ENCODE measurements at places on chromosomes 5 and 9. TPM values are rescaled to one million over a fixed set of nuclear protein-coding genes. Genes with fewer than 3 reads are reported as not detected.

The DPYSL3 gene
- 26.5 TPM for total RNA-seq

The NUTM2F gene
- not detected for total RNA-seq

The PFN3 gene
- not detected for total RNA-seq

The ARID3C gene
- total RNA-seq = 0.34 TPM

The DNAJB5 gene
- 10.0 TPM for total RNA-seq

The TMC1 gene
- not detected for total RNA-seq

The CAST gene
- 156 TPM for total RNA-seq

The KCNT1 gene
- not detected for total RNA-seq

The SLC6A18 gene
- not detected for total RNA-seq

The NPDC1 gene
- 58.8 TPM for total RNA-seq

The NOXA1 gene
- 0.12 TPM for total RNA-seq

The CNTNAP3 gene
- 0.05 TPM for total RNA-seq

The CERCAM gene
- 250 TPM for total RNA-seq

The KCNIP1 gene
- not detected for total RNA-seq

The IFNK gene
- not detected for total RNA-seq

The FOXD4 gene
- 0.12 TPM for total RNA-seq

The PCDHGA1 gene
- 1.3 TPM for total RNA-seq

The FAM78A gene
- 1.3 TPM for total RNA-seq

The KCNN2 gene
- total RNA-seq = not detected

The GFI1B gene
- not detected for total RNA-seq

The BTNL9 gene
- total RNA-seq = 0.19 TPM

The OGN gene
- 25.6 TPM for total RNA-seq

The REEP2 gene
- total RNA-seq = 6.6 TPM

The ABO gene
- not detected for total RNA-seq

The MCTP1 gene
- 1.9 TPM for total RNA-seq

The ATP10B gene
- not detected for total RNA-seq

The SLIT3 gene
- 180 TPM for total RNA-seq

The MTREX gene
- 61.2 TPM for total RNA-seq

The MARVELD2 gene
- not detected for total RNA-seq

The IFNA13 gene
- not detected for total RNA-seq

The PGM5 gene
- 1.7 TPM for total RNA-seq

The IRX4 gene
- not detected for total RNA-seq

The PCSK5 gene
- 6.0 TPM for total RNA-seq

The PCDHB2 gene
- 1.9 TPM for total RNA-seq

The FBXW11 gene
- 41.0 TPM for total RNA-seq

The CENPK gene
- 6.3 TPM for total RNA-seq

The KCNV2 gene
- total RNA-seq = not detected

The PDGFRB gene
- 326 TPM for total RNA-seq

The SPINK13 gene
- total RNA-seq = 6.4 TPM

The EIF4EBP3 gene
- 15.3 TPM for total RNA-seq

The SGCD gene
- total RNA-seq = 3.5 TPM

The ZDHHC11B gene
- 0.31 TPM for total RNA-seq

The IL5 gene
- not detected for total RNA-seq

The CARTPT gene
- total RNA-seq = not detected

The SLC28A3 gene
- not detected for total RNA-seq

The ALDOB gene
- total RNA-seq = not detected

The TESK1 gene
- 17.8 TPM for total RNA-seq

The FRRS1L gene
- total RNA-seq = 0.10 TPM

Data from cardiac ventricle fibroblast (primary cell).